ENCODE measurements at places on chromosomes 7 and 10. TPM values are rescaled to one million over a fixed set of nuclear protein-coding genes. Genes with fewer than 3 reads are reported as not detected.
A peak's percentile ranks its signal among the peaks of the same experiment; 100 is the strongest.

TFR2 gene
- 5.1 TPM for total RNA-seq

SFXN4 gene
- total RNA-seq, result 12.2 TPM

LAMB1 gene
- total RNA-seq, result 326 TPM

SFTPD gene
- total RNA-seq, result 0.51 TPM

GPER1 gene
- 0.59 TPM for total RNA-seq

PLEKHS1 gene
- not detected for total RNA-seq

ENO4 gene
- 1.3 TPM for total RNA-seq

GDF2 gene
- not detected for total RNA-seq

ZNF503 gene
- 5.6 TPM for total RNA-seq

- DNase-seq, result no peak
Measured at GRCh38 chr7:27532314-27532713, 130.4 kb downstream of the HIBADH start.

DNA sequence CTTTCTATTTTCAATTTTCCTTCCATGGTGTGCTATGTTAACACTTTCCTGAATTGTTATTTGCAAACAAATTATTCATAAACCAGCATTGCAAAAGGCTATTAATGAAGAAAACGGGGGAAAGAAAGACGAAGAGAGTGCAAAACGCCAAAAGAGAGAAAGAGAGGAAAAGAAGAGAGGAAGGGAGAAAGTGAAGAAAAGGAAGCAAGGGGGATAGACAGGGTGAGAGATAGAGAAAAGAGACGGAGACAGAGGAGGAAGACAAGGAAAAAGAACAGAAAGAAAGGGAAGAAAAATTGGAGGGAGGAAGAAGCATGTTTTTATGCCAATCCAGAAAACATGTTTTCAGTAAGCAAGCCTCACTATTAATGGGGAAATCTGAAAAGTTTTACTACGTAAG lies 310.6 kb downstream of the TFEC start:
- no peak for DNase-seq

DNA sequence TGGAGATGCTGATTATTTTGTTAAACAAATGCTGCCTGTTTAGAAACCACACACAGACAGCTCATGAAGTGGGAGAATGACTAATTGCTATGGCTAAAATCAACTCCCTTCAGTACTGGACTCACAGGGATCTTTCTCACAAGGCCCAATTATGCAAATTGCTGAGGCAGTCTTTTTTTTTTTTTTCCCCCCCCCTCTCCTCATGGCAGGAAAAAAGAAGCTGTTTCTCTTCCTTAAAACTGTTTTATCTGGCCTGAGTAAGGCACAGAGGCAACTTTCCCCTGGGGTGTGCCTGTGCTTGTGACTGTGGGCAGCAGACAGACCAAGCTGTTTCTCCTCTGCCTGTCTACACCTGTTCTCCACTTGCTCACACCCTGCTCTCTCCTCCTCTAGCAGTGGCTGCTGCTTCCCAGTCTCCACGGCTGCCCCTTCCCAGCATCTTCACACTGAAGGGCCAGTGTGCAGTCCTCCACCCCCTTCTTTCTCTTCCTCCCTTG lies 65.4 kb upstream of the STEAP1B start:
- DNase-seq, result peak; percentile 34

GRCh38 chr7:136023134-136023869 lies 46.1 kb upstream of the MTPN start:
- no peak for DNase-seq

- no peak for DNase-seq
Measured at GRCh38 chr10:34058845-34059614, 724.6 kb upstream of the NRP1 start.

- no peak for DNase-seq
Measured at GRCh38 chr10:73857446-73857845, 16.9 kb downstream of the CAMK2G start.

GRCh38 chr10:60868946-60869345 lies 75.0 kb downstream of the RHOBTB1 start:
- DNase-seq, result no peak

- no peak for DNase-seq
Measured at GRCh38 chr7:35828817-35829216, 28.0 kb downstream of the SEPTIN7 start.

DNA sequence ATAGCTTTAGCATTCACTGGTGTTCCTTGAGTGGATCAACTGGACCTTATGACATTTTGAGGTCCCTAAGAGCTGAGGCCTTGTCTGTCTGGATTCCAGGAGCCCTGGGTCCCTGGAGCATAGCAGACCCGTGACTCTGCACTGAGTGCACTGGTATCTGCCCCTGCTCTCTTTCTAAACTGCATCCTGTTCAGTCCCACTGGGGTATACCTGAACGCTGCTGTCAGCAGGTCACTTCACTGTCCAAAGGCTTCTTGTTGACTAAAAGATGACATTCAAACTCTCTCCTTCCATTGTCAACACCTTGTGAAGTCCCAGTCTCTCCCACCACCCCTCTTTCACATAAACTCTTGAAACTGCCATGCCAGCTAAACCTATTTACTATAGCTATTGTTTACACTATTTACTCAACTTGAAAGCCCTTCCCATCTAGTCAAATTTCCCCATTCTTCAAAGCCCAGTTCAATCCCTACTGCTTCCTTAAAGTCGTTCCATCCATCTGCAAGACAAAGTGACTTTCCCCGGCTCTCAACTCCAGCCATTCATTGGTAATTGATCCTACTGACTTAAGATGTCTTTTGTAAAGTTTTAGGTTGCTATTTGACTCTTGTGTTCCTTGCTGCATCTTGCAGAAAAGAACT lies 523.3 kb downstream of the KCNMA1 start:
- no peak for DNase-seq

DNA sequence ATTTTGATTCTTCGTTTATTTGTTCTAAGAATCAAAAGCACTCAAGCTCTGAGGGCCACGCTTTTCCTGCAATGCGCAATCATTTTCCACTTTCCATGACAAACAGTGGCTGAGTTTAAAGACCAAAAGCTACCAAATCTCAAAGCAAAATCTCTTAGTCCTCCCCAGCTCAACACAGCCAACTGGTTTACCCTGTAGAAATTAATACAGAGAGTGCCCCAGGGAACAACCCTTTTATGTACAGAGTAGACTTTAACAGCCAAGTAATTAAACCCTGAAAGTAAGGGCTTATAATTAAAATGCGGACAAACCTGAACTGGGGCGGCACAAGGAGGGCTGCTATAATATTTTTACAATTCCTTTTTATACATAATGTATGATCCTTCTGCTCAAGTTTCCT lies 53.2 kb downstream of the FAM53B start:
- no peak for DNase-seq

DNA sequence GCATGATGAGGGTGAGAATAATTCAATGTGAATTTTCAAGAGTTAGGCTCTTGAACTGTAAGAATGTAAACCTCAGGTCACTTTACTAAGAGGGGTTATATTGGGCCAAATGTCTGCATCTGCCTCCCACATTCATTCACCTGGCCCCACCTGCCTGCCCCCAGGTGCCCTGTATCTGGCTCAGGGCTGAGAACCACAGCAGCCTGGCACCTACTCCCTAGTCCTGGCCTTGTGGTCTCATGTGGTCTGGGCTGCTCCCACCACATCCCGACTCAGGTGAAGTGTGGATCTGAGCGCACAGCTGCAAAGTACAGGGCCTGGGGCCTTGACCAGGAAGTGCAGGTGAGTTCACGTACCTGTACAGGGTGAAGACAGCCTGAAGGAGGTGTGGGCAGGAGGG lies 182.1 kb downstream of the PFKFB3 start:
- DNase-seq, result no peak

DNA sequence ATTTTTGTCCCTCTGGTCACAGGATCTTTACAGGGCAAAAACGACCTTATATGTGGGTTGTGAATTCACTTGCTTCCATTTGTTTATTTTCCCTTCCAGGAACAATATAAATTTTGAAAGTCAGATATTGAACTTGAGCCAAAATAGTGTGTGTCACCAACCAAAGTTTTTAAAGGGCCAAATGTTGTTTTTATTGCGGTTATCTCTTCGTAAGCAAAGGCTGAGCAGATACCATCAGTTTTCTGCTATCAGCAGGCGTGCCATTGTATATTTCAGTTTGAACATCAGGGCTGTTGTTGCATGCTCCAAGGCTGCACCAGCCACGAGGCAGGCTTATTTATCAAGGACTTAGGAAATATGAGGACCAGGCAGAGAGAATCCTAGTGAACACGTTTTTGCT lies 160.3 kb downstream of the PAXIP1 start:
- no peak for DNase-seq

DNA sequence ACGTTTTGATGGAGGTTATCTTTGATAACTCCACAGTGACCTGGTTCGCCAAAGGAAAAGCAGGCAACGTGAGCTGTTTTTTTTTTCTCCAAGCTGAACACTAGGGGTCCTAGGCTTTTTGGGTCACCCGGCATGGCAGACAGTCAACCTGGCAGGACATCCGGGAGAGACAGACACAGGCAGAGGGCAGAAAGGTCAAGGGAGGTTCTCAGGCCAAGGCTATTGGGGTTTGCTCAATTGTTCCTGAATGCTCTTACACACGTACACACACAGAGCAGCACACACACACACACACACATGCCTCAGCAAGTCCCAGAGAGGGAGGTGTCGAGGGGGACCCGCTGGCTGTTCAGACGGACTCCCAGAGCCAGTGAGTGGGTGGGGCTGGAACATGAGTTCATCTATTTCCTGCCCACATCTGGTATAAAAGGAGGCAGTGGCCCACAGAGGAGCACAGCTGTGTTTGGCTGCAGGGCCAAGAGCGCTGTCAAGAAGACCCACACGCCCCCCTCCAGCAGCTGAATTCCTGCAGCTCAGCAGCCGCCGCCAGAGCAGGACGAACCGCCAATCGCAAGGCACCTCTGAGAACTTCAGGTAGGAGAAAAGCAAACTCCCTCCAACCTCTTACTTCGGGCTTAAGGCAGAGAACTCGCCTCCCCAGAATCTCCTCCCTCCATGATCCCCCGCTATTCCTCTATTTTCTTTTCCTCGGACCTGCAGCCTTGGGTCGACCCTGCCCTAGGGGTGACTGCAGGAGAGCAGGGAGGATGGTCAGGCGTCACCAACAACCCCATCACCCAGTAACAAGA lies at the start of gene SERPINE1:
TSS of gene SERPINE1 (plus strand) at position 454 of the 809 bp plus-strand sequence. CDS start 1,290 bp downstream, outside the sequence.
- no peak for DNase-seq

- DNase-seq, result no peak
Measured at GRCh38 chr7:91557789-91558404, 293.7 kb downstream of the FZD1 start.

DNA sequence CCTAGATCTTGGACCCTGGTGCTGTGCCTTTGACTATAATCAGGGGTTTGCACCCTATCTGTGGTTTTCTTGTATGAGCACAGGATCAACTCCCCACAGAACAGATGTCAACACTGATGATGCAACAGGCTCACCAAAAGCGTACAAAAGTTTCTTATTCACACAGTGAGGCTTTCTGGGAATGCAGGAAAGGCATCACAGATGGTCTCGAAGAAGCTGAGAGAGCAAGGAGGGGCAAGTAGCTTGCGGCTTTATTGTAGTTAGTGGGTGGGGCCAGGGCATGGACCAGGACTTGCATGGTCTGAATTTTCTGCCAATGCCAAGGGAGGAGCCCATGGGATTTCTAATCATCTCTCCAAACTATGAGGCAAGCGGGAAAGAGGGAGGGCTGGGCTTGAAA lies 46.2 kb downstream of the SEC61G start:
- DNase-seq, result no peak

DNA sequence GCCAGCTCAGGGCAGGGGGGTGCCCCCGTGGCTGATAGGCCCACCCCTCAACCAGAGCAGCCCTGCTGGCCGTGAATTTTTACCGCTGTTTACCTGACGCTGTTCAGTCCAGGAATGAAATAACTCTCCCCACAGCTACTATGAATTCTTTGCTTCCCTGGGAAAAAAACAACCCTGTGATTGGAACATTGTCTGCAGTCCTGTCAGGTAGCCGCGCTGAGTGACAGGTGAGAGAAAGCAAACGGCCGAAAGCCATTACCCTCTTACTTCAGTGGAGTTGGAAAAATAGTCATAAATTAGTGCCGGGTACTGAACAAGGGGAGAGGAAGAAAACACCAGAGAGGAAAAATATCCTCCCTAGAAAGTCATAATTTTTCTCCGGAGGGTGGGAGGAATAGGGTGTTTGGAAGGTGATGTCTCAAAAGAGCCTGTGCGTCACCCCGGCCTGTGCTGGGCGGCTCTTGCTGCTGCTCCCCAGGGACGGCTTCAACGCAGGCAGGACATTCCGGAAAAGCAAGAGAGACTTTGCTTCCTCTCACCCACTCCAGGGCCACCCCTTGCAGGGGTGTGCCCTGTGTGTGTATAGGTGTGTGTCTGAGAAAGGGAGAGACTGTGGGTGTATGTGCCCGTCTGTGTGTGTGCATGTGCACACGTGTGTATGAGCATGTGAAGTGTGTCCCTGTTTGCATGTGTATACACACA lies 69.0 kb downstream of the CDH23 start:
- DNase-seq, result no peak

DNA sequence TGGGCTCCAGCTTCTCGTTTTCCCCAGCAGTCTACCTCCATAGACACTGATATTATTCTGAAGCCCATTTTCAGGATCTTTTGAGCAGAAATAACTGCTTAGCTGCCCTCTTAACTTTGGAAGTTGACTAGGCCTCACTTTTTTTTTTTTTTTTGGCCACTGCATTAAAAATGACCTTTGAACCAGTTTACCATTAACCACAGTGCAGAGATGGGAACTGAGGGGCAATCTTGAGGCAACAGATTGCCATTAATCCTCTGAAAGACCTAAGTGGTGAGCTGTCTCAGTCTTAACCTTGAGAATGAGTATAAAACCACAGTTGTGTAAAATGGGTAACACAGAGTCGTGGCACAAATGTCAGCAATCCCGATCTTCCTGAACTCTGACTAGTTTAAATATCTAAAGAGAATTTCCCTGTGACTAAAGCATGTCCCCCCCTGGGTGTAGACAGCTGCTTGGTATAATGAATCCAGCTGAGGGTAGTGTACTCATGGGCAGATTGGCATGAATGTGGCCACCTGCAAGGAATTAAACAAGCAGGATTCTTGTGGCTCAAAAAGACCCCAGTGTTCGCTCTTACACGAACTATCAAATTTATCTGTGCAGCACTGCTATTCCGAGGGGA lies 46.1 kb upstream of the FMC1 start:
- DNase-seq, result no peak

- no peak for DNase-seq
Measured at GRCh38 chr10:124713679-124714255, 30.4 kb downstream of the FAM53B start.

All from glutamatergic neuron (in vitro differentiated cells).